ENCODE measurements at places on chromosomes 1 and 21. TPM values are rescaled to one million over a fixed set of nuclear protein-coding genes. Genes with fewer than 3 reads are reported as not detected.

Gene FNBP1L
- 13.6 TPM for polyA plus RNA-seq

Gene GPBP1L1
- 33.6 TPM for polyA plus RNA-seq

Gene SMAP2
- polyA plus RNA-seq = 57.0 TPM

Gene TTC22
- 1.2 TPM for polyA plus RNA-seq

Gene TCHH
- polyA plus RNA-seq = 0.90 TPM

Gene ASCL5
- polyA plus RNA-seq = 0.76 TPM

Gene YIPF1
- 16.3 TPM for polyA plus RNA-seq

Gene UTS2
- 0.54 TPM for polyA plus RNA-seq

All from adipose tissue (tissue), 3 donors.